ENCODE measurements at places on chromosomes 16 and 17. TPM values are rescaled to one million over a fixed set of nuclear protein-coding genes. Genes with fewer than 3 reads are reported as not detected.

CCL16 gene
- not detected for total RNA-seq

CRHR1 gene
- total RNA-seq, result 0.36 TPM

TMEM238L gene
- not detected for total RNA-seq

KRTAP1-3 gene
- total RNA-seq, result not detected

SOX15 gene
- total RNA-seq, result 2.0 TPM

NPIPA5 gene
- total RNA-seq, result 11.0 TPM

TBC1D28 gene
- 0.18 TPM for total RNA-seq

KRT20 gene
- not detected for total RNA-seq

TBC1D3I gene
- total RNA-seq, result 0.80 TPM

TMC5 gene
- total RNA-seq, result 2.2 TPM

MIEF2 gene
- 25.2 TPM for total RNA-seq

CBX8 gene
- total RNA-seq, result 18.6 TPM

PRSS33 gene
- not detected for total RNA-seq

DNA sequence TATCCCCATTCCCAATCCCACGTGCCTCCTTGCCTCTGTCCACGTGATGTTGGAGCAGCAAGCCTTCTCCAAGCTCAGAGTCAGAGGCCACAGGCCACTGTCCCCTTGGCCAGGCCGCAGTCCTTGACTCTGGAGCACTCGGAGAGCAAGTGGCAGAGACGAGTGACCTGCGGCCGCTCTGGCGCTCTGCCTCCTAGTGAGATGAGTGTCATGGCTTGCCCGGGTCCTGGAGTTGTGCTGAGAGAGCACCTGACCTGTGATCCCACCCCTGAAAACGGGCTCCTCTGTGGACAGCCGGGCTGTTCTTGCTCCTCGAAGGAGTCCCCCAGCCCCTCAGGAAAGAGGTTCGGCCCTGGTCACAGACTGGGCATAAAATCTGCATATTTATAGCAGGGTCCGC is 10.0 kb upstream of the FASN start:
- no peak for DNase-seq

GRCh38 chr16:14240219-14240843 is 169.2 kb downstream of the MRTFB start:
- no peak for DNase-seq

GRCh38 chr16:57750796-57751538 is 15.4 kb downstream of the KATNB1 start:
- DNase-seq, result no peak

DNA sequence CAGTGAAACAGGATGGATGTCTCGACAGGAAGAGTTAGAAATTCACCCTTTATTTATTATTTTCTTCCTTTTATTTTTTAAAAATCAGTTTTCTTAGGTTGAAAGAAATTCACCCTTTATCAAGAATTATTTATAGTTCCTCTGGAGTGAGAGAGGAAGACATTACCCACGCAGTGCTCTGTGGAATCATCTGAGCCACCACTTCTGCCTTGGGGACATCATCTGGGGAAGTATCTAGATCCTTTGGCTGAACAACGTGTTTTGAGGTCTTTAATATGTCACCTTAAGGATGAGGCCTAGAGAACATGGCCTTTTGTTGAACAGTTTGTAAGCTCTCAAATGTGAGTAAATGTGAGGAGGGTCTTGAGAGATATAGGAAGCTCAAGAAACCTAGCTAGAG is 183.3 kb downstream of the UTP18 start:
- DNase-seq, result no peak

- DNase-seq, result no peak
Measured at GRCh38 chr17:19630035-19630434, 18.5 kb upstream of the ALDH3A2 start.

DNA sequence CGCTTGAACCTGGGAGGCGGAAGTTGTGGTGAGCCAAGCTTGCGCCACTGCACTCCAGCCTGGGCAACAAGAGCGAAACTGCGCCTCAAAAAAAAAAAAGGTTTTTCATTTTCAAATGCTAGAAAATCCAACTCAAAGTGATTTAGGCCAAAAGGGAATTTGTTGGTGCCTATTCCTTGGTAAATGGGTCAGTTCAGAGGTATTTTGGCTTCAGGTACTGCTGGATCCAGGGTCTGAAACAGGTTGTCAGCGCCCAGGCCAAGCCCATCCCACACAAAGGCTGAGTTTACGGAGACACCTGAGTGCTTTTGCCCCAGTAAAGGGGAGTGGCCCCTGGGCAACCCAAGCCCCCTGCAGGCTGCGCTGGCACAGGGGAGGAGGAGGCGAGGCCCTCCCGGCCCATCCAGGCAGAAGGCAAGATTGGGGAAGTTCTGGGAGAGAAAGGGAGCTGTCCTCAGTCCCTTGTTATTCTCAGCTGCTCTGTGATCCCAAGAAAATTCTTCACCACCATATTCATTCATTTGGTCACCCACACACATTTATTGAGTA is 8.5 kb upstream of the JPH3 start:
- no peak for DNase-seq

GRCh38 chr16:74226338-74226954 is 70.2 kb upstream of the PSMD7 start:
- DNase-seq, result no peak

GRCh38 chr17:73549841-73550430 is 94.3 kb downstream of the SDK2 start:
- no peak for DNase-seq

DNA sequence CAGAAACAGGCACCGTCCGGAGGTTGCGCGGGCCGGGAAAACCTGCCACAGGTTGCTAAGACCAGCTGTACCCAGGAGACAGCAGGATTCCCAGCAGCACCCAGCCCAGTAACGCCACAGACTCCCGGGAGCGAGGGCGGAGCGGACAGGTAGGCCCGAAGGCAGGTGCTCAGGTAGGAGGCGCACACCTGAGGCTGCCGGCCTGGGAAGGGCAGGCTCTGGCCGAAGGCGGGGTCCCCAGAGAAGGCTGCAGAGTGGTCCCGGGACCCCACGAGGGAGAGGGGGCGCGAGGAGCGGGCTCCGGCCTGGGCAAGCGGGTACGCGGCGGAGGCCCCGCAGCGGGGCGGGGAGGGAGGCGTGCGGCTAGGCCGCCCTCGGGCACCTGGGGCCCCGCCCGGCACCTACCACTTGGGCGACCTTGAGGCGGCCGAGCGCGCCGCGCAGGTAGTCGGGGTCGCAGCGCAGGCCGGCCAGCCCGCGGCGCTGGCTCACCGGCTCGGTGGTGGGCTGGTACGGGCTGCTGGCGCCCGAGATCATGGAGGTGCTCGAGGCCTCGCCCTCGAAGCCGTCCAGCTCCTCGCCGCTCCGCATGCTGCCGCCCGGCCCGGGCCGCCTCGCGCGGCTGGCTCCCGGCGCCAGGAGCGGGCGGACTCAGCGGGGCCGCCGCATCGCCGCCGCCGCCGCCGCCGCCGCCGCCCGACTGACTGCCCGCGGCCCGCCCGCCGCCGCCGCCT is 441 bp downstream of the CMTM4 start:
- DNase-seq, result peak; percentile 53

DNA sequence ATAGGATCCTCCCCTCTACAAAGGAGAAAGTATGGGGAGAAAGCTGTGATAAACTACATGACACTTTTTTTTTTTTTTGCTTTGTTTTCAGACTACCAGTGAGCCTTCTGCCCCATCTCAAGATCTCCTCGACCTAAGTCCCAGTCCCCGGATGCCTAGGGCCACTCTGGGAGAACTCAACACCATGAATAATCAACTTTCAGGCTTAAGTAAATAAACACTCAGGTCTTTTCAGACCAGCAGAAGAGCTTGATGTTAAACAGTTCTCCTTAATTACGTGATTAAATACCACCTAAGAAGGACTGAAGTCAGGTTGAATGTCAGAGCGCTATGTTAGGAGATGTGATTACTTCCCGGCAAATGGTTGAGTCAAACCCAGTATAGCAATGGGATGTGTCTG is 31.4 kb downstream of the COX11 start:
- DNase-seq, result no peak

DNA sequence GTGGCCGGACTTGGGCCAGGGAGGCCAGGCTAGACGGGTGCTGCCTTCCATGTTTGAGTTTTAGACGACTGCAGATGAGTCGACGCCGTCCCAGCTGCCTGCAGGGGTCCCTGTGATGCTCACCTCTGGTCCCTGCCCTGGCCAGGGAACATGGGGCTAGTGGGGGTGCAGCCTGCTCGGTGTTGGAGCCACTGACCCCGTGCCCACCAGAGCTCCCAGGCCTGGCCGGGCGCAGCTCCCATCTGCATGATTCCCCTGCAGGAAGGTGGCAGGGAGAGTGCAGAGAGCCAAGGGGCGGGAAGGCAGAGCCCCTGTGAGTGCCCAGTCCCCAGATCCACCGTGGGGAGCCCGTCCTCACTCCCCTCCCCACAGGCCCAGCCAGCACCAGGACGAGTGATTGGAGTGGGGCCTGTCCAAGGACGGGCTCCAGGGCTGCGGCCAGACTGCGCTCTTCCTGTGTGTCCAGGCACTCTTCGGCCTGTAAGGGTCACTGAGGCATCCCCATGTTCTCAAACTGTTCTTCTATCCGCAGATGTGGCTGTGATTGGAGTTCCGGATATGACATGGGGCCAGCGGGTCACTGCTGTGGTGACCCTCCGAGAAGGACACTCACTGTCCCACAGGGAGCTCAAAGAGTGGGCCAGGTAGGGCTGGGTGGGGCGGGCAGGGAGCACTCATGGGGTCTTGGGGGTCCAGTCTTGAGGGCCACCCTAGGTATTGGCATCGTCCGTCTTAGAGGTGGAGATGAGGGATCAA is 26.0 kb upstream of the CDH15 start:
- DNase-seq, result no peak

- no peak for DNase-seq
Measured at GRCh38 chr16:84020353-84020752, 22.2 kb downstream of the SLC38A8 start.

GRCh38 chr17:7136266-7136877 is 21.8 kb upstream of the ASGR2 start:
- peak; percentile 80 for DNase-seq

GRCh38 chr17:2709183-2709661 is 2.3 kb downstream of the CLUH start:
- DNase-seq, result no peak

DNA sequence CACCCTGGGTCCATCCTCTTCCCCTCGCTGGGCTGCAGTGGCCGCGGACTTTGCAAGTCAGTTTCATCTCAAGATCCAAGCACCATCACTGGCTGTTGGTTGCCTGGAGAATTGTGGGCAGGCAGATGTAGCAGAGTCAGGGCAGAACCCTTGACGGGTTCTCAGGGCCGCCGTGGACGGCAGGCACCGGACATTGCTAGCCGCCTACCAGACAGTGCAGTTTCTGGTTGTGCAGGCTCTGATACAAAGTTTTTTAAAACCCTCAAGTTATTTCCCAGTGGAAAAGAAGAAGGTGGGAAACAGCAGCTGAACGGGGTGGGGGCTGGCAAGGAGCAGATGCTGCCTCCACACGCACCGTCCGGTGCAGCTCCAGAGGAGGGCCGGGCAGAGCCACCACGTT is 3.4 kb downstream of the MAPK8IP3 start:
- no peak for DNase-seq

DNA sequence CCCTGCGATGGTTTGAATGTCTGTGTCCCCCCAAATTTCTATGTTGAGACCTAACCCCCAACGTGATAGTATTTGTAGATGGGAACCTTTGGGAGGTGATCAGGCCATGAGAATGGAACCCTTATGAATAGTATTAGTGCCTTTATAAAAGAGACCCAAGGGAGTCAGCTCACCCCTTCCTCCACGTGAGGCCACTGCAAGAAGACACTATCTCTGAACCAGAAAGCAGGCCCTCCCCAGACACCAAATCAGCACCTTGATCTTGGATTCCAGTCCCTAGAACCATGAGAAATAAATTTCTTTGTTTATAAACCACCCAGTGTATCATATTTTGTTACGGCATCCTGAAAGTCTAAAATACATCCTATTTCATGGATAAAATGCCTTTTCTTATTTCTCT is 64.4 kb upstream of the LRRC37A3 start:
- no peak for DNase-seq
